ENCODE measurements at places on chromosomes 6 and 20. TPM values are rescaled to one million over a fixed set of nuclear protein-coding genes. Genes with fewer than 3 reads are reported as not detected.

DNA sequence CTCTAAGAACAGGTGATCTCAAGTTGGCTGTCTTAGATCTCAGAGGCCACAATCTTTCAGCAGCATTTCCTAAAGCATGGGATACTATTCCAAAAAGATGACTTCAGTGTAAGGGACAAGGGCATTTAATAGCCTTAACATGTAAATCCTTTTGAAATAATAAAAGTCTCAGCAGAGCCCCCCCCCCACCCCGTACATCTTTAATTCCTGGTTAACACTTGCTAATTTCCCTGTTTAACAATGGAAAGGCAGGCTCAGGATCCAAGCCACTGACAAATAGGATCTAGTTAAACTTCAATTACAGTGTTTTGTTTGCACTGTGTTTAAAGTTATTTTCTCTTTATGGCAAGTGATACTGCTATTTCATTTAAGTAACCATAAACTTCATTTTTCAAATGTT is 12.0 kb downstream of the TASP1 start:
- DNase-seq, result no peak

DNA sequence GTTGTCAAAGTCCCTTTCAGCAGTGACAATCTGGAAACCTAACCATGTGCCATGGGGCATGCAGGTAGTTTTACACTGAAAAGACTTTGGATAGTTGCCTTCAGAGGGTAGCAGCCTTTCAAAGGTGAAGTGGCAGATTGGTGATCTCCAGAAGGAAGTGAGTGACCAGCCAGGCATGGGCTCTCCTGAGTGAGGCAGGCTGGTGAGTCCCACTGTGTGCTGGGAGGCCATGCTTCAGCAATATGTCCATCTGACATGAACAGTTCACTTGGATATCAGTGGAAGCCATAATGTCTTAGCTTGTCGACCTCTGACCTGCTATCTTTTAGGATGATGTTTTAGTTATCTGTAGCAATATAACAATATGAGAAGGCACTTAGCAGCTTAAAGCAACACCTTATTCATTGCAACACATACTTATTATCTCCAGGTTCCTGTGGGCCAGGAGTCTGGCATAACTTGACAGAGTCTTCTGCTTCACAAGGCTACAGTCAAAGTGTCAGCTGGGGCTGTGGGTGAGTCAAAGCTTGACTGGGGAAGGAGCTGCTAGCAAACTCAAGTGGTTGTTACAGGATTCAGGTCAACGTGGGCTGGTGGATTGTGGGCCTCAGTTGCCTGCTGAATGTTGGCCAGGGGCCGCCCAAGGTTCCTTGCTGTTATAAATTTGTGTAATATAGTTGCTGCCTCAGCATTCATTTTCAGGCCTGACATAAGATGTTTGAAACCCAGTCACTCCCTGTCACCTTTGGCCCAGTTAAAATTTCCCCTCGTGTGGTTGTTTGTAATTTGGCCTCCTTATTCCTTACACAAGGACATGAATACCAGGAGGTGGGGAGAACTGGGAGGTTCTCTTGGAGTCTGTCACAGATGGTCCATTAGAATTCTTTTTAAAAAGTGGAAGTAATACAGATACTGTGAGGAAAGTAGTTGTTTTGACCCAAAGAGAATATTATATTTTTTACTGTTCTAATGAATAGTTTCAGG is 100.2 kb downstream of the UST start:
- no peak for DNase-seq

Gene TGM6
- not detected for total RNA-seq

- DNase-seq, result no peak
Observed at GRCh38 chr20:62064770-62065673, 659 bp downstream of the TAF4 start.

Gene NOX3
- total RNA-seq, result not detected

Gene HLA-DRB1
- total RNA-seq, result 99.3 TPM

Gene FNDC11
- 0.19 TPM for total RNA-seq

Gene RSPO3
- 22.4 TPM for total RNA-seq

- DNase-seq, result no peak
Observed at GRCh38 chr6:21511891-21512550, 81.5 kb upstream of the SOX4 start.

Gene ELOVL2
- 0.46 TPM for total RNA-seq

Gene ARFGEF2
- total RNA-seq, result 34.7 TPM

GRCh38 chr6:18264923-18265377 is 620 bp upstream of the DEK start:
- no peak for DNase-seq

DNA sequence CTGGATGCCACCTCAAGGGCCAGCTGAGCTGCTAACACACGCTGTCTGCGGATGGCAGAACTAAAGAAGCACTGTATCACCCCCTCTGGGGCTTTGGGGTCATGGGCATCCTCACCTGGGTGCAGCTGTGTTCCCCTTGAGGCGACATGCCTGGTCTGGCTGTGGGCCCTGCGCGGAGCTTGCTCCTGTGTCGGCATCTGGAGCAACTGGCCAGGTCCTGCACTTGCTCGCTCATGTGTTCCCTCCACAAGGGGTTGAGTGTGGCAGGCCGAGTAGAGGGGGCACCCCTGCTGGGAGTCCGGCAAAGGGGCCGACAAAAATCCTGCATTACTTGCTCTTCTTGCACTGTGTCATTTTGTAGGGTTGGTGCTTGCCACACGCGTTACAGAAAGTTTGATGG is 189.0 kb downstream of the CDKAL1 start:
- DNase-seq, result no peak

DNA sequence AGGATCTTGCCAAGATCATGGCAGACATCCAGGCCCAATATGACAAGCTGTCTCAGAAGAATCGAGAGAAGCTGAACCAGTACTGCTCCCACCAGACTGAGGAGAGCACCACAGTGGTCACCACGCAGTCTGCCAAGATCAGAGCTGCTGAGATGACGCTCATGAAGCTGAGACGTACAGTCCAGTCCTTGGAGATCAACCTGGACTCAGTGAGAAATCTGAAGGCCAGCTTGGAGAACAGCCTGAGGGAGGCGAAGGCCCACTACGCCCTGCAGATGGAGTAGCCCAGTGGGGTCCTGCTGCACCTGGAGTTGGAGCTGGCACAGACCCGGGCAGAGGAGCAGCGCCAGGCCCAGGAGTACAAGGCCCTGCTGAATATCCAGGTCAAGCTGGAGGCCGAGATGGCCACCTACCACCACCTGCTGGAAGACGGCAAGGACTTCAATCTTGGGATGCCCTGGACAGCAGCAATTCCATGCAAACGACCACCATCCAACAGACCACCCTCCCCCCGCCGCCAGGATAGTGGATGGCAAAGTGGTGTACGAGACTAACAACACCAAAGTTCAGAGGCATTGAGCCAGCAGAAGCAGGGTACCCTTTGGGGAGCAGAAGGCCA is 44.7 kb upstream of the GRM4 start:
- no peak for DNase-seq

DNA sequence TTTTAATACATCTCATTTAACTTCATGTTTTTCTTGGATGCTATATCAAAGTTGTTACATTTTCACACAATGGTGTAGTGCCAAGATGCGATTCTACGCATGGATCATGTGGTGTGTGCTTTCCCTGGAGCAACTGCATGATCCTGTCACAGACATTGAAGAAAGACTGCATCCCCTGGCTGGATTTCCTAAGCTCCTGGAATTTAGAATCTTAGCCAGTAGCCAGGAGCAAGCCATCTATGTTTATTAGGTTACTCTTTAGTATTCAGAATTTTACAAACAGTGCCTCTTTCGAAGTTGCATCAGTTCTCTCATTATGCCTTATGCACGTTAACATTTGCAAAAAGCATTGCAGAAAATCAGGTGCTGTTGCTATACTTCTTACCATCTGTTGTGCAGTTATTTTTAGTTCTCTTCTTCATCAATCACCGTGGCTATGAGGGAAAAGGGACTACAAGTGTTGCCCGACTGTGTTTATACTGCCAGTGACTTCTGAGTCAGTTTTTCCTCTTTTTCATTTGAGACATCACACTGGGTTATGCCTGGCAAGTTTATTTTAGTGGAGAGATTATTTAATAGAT is 584.2 kb downstream of the BCKDHB start:
- no peak for DNase-seq

DNA sequence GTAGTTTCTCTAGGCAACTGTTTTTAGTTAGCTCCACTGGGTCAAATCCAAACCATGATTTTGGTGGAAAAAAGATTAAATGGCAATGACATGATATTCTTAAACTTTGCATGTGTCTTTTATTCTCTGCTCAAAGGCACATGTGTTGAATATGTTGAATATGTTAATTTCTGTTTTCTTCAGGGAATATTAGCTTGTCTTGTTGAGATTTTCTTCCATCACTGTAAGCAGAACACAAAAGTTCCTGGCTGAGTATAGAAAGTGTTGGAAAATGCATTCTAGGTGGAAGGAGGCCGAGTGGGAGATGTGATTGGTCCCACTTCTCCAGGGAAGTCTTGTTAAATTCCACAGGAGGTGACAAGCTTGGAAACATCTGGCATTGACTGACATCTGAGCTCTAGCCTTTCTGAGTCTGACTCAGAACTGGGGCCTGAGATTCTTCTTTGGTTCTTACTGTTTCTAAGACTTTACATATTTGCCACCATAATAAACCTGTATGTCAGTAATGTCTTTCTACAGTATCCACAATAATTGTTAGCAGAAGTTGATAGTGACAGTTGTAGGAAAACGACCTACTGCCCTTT is 81.1 kb downstream of the LAMA4 start:
- no peak for DNase-seq

Gene PTP4A1
- total RNA-seq, result 25.4 TPM

GRCh38 chr6:11163932-11164331 is 52.4 kb upstream of the ERVFRD-1 start:
- no peak for DNase-seq

DNA sequence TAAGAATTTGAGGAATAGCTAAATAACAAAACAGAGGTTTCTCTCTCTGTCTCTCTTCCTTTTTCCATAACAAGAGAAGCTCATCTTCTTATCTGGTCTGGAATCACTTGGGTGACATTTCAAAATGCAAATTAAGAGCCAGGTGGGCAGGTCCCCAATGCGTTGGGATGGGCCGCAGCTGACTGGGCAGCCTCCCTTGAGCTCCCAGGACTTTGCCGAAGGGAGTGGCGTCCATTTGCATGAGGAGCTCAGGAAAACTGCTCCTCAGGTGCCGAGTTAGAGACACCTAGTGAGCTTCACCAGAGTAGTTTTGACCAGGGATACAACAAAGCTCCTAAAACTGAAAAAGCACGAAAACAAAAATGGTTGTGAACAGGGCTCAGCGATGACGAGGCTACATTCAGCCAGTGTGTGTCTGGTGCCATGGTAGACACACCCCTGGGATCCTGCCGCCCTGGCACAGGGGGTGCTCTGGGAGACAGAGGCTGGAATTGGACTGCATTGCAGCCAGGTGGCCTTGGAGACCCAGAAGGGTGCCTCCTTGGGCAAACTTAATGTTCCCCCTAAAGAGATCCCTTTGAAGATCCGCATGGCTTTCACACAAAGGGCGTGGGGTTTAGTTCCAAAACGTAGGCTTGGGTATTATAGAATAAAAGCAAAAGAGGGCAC is 13.5 kb upstream of the SERPINB6 start:
- DNase-seq, result no peak

- DNase-seq, result no peak
Observed at GRCh38 chr20:33851842-33852466, 40.8 kb downstream of the CHMP4B start.

Gene ATRN
- 29.1 TPM for total RNA-seq

DNA sequence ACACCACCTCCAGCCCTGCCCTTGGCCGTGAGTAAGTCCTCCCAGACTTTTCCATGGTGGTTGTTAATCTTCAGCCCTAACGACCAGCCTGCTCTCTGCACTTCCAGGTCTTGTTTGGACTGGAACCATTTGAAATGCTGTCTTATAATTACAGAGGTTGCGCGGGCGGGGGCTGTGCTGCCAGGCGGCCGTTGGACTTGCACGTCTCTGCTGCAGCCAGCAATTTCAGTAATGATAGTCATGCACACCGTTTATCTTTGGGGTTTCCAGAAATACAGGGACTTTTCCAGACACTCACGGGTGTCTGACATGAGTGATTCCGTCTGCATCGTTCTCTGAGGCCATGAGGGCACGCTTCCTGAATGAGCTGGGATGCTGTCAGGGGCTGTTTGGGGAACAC is 118.2 kb downstream of the BMP7 start:
- no peak for DNase-seq

GRCh38 chr6:33014841-33015634 is 5.6 kb upstream of the HLA-DOA start:
- DNase-seq, result no peak

DNA sequence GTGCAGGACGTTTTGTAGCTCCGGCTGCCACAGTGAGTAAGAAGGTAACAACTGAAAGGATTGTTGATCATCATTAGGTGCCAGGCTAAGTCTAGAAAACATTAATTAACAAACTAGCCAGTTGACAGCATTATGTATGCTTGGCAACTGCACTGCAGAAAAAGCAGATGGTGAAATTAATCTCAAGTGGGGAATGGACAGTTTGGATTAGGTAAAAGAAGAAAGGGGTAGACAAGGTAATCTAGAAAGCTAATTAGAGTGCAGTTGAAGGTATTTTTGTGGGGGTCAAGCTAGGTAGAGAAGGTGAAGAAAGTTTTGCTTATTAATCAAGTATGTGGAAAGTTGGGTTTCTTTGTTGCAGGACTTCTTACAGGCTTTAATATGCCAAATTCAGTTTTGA is 69.7 kb upstream of the HINT3 start:
- no peak for DNase-seq

DNA sequence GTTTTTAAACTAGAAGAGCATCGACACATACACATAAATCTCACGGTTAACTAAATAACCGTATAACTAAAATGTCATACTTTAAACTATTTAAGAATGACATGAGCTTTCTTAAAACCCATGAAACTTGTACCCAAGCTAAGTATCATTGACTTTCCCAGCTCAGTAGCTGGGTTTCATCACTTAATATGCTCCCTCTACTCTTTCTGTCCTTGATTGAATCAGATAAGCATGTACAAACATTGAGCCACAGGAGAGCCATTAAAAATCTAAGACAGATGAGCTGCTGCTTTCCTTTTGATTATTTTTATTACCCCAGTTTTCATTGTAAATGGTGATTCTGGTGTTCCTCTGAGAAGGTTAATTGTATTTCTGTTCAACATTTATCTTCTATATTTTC is 115.8 kb downstream of the FOXO3 start:
- no peak for DNase-seq

GRCh38 chr20:36346256-36346655 is 40.1 kb downstream of the DLGAP4 start:
- no peak for DNase-seq

- DNase-seq, result no peak
Observed at GRCh38 chr20:4299216-4299615, 283.9 kb upstream of the RNF24 start.

DNA sequence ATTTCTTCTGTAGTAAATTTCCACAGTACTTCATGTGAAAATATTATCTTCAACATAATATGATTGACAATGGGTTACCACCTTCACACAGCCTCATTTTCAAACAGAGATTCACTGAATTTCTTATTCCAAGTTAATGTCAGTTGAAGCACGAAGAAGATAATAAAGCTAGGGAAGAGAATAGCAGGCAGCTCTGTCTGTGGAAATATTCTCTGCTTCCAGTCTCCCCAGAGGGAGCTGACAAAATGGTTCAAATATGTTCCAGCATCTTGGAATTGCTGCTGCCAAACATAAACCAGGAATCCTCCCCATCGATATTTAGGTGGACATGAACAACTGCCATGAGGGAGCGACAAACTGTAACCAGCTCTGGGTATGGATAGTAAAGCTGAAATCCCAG is 224.8 kb downstream of the GJA1 start:
- DNase-seq, result no peak

- no peak for DNase-seq
Observed at GRCh38 chr20:8399947-8400346, 267.9 kb downstream of the PLCB1 start.

Data from omental fat pad (tissue), 4 donors.